ENCODE measurements at places on chromosomes 5 and 9. TPM values are rescaled to one million over a fixed set of nuclear protein-coding genes. Genes with fewer than 3 reads are reported as not detected.

DPH7 gene
- total RNA-seq = 51.3 TPM

- no peaks in the 10 kb centered on the region for H3K4me1 ChIP-seq
- H3K27me3 ChIP-seq = no peaks in the 10 kb centered on the region
- DNase-seq = no peak
Measured at GRCh38 chr9:96478829-96479371, 28.9 kb downstream of the HABP4 start.

DNA sequence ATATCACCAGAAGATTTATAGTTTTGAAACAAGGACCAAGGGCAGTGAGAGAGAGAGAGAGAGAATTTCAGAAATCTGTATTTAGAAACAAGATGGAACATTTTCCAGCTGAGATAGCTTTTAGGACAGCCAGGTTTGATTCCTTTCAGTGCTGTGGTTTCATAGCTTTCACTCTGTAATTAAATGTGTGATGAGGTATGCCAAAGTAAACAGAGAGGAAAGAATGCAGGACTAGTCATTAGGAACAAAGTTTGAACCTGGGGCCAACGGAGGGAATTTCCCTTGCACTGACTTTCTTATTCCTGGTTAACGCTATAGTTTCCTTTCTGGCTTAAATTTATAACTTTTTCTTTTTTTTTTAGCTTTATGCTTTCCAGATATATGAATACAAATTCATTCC lies 10.0 kb upstream of the CCL28 start:
- H3K4me1 ChIP-seq = no peaks in the 10 kb centered on the region
- no peaks in the 10 kb centered on the region for H3K36me3 ChIP-seq
- no peak overlapping the region for H3K27ac ChIP-seq
- H3K27me3 ChIP-seq = no peaks in the 10 kb centered on the region
- DNase-seq = no peak

DNA sequence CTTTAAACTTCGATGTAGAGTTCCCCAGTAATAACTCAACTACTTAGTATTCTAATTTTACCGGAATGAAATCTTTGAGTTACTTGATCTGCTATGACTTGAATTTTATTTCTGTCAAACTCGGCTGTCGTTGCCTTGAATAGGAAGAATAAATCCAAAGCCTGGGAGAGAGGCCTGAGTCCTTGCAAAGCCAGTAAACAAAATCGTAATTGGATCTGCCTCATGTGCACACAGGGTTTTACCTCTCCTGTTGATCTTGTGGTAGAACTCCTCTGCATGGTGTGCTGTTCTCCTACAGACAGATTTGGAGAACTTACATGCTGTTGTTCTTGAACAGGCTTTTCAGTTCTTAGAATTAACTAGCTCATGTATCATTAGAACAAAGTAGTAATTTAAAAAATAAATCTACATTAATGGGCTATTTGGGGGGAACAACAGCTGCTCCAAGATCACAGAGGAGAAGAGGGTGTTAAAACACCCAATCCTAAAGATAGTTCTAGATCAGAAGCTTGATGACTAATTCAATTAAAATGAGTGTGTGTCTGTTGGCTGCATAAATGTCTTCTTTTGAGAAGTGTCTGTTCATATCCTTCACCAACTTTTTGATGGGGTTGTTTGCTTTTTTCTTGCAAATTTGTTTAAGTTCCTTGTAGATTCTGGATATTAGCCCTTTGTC lies 28.9 kb downstream of the HSPB3 start:
- H3K27ac ChIP-seq = no peak overlapping the region
- no peak overlapping the region for H3K4me3 ChIP-seq
- no peaks in the 10 kb centered on the region for H3K4me1 ChIP-seq
- H3K36me3 ChIP-seq = no peaks in the 10 kb centered on the region

SHROOM1 gene
- total RNA-seq = 7.0 TPM

CCL27 gene
- total RNA-seq = 0.28 TPM

DNA sequence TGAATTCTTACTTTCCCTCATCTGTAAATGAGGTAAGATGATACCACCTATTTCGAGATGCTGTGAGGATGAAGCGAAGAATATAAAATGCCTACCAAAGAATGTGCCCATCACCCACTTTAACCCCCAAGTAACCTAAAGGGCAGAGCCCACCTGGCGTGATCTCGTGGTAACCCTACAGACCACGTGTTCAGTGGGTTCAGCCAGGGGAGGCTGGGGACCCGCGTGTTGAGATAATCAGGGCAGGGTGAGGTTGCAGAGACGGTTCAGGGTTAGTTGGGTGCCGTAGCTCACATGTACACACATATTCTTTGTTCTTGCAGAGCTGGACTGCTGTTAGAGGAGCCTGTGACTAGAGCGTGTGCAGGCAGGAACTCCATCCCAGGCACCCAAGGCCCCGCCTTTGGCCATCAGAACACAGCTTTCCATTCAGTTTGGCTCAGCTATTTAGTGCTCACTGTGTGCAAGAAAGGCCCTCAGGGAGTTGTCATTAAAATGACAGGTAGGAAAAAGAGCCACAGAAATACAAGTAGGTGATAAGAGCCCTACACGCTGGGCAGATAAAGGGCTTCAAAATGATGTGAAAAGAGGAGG lies 56.5 kb upstream of the HAND1 start:
- no peak for DNase-seq
- no peak overlapping the region for H3K4me3 ChIP-seq
- H3K27me3 ChIP-seq = no peaks in the 10 kb centered on the region
- H3K27ac ChIP-seq = no peak overlapping the region
- 0 out of 2 replicates have a peak, but pooled peaks cover 2% of the 10 kb centered on the region for H3K4me1 ChIP-seq

POU4F3 gene
- not detected for total RNA-seq

- no peak overlapping the region for H3K27ac ChIP-seq
- no peaks in the 10 kb centered on the region for H3K36me3 ChIP-seq
- DNase-seq = no peak
- no peaks in the 10 kb centered on the region for H3K4me1 ChIP-seq
- H3K4me3 ChIP-seq = no peak overlapping the region
- H3K27me3 ChIP-seq = no peaks in the 10 kb centered on the region
Measured at GRCh38 chr9:108779551-108780325, 76.0 kb downstream of the ACTL7B start.

GRCh38 chr5:139492700-139493192 lies 10.2 kb upstream of the STING1 start:
- no peaks in the 10 kb centered on the region for H3K36me3 ChIP-seq
- no peaks in the 10 kb centered on the region for H3K27me3 ChIP-seq
- no peak overlapping the region for H3K4me3 ChIP-seq
- H3K4me1 ChIP-seq = no peaks in the 10 kb centered on the region
- no peak overlapping the region for H3K27ac ChIP-seq

- no peak overlapping the region for H3K27ac ChIP-seq
- no peaks in the 10 kb centered on the region for H3K4me1 ChIP-seq
- H3K4me3 ChIP-seq = no peak overlapping the region
- no peak for DNase-seq
- H3K27me3 ChIP-seq = no peaks in the 10 kb centered on the region
- H3K36me3 ChIP-seq = no peaks in the 10 kb centered on the region
Measured at GRCh38 chr9:35349287-35349990, 140.5 kb upstream of the RUSC2 start.

- no peak overlapping the region for H3K4me3 ChIP-seq
- no peaks in the 10 kb centered on the region for H3K4me1 ChIP-seq
- H3K27ac ChIP-seq = no peak overlapping the region
- no peaks in the 10 kb centered on the region for H3K27me3 ChIP-seq
Measured at GRCh38 chr5:53820802-53821171, 260.3 kb downstream of the NDUFS4 start.

GRCh38 chr9:71647094-71647591 lies 121.2 kb downstream of the CEMIP2 start:
- H3K4me3 ChIP-seq = no peak overlapping the region
- no peak overlapping the region for H3K27ac ChIP-seq
- peaks cover 3% of the 10 kb centered on the region for H3K4me1 ChIP-seq
- H3K27me3 ChIP-seq = peaks cover 2% of the 10 kb centered on the region
- no peaks in the 10 kb centered on the region for H3K36me3 ChIP-seq

GRCh38 chr5:2283481-2284045 lies 400.8 kb upstream of the IRX4 start:
- no peak overlapping the region for H3K4me3 ChIP-seq
- no peaks in the 10 kb centered on the region for H3K27me3 ChIP-seq
- no peaks in the 10 kb centered on the region for H3K4me1 ChIP-seq
- H3K27ac ChIP-seq = no peak overlapping the region
- no peak for DNase-seq

DNA sequence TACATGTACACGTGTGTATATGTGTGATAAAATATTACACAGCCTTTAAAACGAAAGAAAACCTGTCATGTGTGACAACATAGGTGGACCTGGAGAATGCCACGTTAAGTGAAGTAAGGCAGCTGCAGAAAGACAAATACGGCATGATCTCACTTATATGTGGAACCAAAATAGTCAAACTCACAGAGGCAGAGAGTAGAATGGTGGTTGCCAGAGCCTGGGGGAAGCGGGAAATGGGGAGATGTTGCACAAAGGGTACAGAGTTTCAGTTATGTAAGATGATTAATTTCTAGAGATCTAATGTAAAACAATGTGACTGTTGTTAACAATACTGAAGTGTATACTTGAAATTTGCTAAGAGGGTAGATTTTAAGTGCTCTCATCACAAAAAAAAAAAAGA lies 34.8 kb downstream of the ADAMTS12 start:
- no peak overlapping the region for H3K27ac ChIP-seq
- H3K36me3 ChIP-seq = no peaks in the 10 kb centered on the region
- no peak overlapping the region for H3K4me3 ChIP-seq

IL4 gene
- total RNA-seq = not detected

GRCh38 chr5:104170926-104171325 lies 608.3 kb upstream of the NUDT12 start:
- no peaks in the 10 kb centered on the region for H3K36me3 ChIP-seq
- no peak overlapping the region for H3K4me3 ChIP-seq
- no peaks in the 10 kb centered on the region for H3K4me1 ChIP-seq
- no peak overlapping the region for H3K27ac ChIP-seq

DNA sequence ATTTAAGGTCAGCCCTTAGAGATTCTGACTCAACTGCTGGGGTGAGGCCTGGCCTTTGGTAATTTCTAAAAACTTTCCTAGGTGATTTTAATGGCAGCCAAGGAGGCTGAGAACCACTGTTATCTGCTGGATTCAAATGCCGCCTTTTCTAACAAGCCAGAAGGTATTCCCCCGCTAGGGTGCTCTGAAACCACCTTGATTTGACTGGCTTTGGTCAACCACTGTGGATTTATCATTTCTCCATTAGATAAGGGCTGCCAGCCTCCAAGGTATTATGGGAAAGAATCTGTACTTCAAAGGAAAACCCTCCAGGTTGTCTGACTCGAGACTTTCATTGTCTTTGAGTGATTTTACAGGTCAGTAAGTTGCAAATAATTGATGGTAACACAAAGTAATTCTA lies 4.3 kb downstream of the ANXA6 start:
- H3K4me3 ChIP-seq = no peak overlapping the region
- H3K36me3 ChIP-seq = no peaks in the 10 kb centered on the region
- no peaks in the 10 kb centered on the region for H3K4me1 ChIP-seq
- no peaks in the 10 kb centered on the region for H3K27me3 ChIP-seq
- no peak for DNase-seq

LPCAT1 gene
- 231 TPM for total RNA-seq

- H3K36me3 ChIP-seq = peaks cover 3% of the 10 kb centered on the region
- DNase-seq = no peak
- H3K27me3 ChIP-seq = no peaks in the 10 kb centered on the region
- no peak overlapping the region for H3K27ac ChIP-seq
Measured at GRCh38 chr5:140189977-140190871, 15.2 kb downstream of the CYSTM1 start.

GRCh38 chr9:1201901-1202300 lies 151.7 kb downstream of the DMRT2 start:
- no peak overlapping the region for H3K4me3 ChIP-seq
- H3K27ac ChIP-seq = no peak overlapping the region
- H3K27me3 ChIP-seq = no peaks in the 10 kb centered on the region

Data from H9 (cell line).